ENCODE measurements at places on chromosomes 1 and 21.
A peak's percentile ranks its signal among the peaks of the same experiment; 100 is the strongest.

DNA sequence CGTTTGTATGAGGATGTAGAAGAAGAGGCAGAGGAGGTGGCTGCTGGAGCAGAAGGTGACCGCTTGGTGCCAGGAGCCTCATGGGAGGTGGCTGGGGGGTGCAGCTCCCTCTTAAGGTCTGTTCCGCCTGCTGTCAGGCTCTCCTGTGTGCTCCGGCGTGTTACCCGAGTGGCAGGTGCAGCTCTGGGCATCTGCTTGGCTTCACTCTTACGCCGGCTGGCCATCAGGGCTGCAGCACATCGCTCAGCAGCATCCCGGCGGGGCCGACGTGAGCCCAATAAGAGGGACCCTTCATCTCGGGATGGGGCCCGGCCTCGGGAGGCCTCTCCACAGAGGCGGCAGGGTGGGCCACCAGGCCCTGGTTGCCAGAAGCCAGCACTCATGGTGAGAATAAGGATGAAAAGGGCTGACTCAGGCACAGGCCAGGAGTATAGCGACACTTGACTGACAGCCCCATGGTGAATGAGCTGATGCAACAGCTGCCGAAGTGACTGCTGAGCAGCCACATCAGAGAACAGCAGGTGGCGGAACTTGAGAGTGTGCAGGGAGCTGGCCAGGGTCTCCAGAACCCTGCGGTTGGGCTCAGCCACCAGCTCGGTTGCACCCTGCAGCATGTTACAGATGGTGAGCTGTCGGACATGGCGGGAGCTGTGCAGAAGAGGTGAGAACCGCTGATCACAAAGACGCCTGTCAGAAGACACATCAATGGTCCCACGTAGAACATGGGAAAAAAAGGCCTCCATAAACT, 17.5 kb downstream of the LRRC41 start:
- DNase-seq: peak; percentile 22

GRCh38 chr1:111754984-111755330, 744 bp upstream of the DDX20 start:
- peak; percentile 43 for DNase-seq

DNA sequence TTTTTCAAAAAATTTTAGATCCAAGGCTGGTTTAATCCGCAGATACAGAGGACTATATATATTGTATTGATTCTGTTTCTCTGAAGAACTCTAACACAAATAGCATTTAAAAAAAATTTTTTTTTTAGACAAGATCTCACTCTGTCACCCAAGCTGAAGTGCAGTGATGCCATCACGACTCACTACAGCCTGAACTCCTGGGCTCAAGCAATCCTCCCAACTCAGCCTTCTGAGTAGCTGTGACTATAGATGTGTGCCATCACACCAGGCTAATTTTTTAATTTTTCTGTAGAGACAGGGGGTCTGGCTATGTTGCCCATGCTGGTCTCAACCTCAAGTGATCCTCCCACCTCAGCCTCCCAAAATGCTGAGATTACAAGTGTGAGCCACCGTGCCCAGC, 3.0 kb downstream of the ANKRD45 start:
- DNase-seq: no peak

GRCh38 chr1:210754878-210755665, 378.9 kb downstream of the KCNH1 start:
- DNase-seq: no peak

- peak; percentile 49 for DNase-seq
Observed at GRCh38 chr1:167935216-167936067, 1.0 kb upstream of the DCAF6 start.

DNA sequence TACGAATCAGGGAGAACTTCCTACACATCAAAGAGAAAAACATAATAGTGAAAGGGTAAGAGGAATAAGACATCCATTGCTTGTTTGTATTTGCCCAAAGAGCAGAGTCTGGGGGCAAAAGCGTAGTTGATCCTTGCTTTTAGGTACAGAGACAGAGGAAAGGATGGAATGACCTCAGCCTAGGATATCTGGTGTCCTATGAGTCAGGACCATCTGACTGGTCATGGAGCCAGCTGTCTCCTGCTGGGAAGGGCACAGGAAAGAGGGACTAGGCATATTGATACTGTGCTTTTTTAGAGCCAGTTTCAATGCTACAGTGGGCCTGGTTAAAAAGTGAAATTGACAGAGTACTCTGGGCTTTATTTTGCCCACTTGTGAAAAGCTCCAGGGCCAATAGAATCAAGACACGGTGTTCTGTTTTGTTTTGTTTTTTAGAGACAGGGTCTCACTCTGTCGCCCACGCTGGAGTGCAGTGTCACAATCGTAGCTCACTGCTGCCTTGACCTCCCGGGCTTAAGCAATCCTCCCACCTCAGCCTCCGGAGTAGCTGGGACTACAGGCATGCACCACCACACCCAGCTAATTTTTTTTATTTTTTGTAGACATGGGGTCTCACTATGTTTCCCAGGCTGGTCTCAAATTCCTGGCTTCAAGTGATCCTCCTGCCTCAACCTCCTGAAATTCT, 3.2 kb downstream of the PLEKHO1 start:
- DNase-seq: no peak

DNA sequence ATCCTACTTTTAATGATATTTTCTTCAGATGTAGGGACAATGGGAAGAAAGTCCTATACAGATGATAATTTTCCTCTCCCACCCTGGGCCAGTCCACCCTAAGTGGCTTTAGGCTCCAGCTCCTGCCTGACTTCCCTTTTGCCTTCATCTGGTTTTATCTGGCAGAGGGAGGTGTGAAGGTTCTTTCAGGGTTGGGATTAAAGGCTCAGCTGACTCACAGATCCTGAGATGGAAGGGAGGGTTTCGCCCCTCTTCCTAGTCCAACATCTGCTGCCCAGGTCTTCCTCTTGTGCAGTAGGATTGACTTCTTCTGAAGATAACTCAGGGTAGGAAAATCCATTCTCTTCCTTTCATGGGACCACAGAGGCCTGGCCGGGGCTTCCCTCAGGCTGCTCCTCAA, 362.4 kb upstream of the KAZN start:
- DNase-seq: no peak

- DNase-seq: peak; percentile 34
Observed at GRCh38 chr21:35925497-35925896, 134.8 kb downstream of the SETD4 start.

GRCh38 chr1:162056043-162056442, 13.4 kb upstream of the NOS1AP start:
- peak; percentile 29 for DNase-seq

DNA sequence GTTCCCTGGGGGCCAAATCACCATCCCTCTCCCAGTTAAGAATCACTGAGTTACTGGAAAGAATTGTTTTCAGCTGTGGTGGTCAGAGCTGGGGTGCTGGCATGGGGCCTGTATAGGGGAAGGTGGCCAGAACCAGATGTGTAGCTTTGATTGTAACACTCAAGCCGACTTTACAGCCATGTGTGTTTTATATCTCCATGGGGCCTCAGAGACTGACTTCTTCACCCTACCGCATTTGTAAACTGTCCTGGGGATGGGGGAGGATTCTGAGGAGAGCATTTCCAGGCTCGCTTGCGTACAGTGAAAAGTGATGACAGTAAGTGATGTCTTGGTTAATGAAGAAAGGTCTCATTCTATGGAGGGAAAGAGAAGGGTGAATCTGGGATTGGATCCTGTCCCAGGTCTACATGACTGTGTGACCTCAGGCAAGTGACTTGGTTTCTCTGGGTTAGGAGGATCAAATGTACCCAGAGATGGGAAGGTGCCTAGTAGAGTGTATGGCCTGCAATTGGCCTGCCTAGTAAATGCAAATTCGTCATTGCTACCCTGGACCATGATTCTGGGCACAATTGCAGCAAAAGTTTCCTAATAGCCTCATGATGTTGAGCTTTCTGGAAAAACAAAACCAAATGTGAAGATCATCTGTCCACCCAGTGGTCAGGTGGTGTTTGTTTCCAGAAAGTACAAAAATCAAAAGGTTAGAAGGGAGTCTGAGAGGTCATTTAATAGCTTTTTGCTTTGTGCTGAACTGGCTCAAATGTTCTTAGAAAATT, 49.7 kb upstream of the RCC2 start:
- DNase-seq: no peak

DNA sequence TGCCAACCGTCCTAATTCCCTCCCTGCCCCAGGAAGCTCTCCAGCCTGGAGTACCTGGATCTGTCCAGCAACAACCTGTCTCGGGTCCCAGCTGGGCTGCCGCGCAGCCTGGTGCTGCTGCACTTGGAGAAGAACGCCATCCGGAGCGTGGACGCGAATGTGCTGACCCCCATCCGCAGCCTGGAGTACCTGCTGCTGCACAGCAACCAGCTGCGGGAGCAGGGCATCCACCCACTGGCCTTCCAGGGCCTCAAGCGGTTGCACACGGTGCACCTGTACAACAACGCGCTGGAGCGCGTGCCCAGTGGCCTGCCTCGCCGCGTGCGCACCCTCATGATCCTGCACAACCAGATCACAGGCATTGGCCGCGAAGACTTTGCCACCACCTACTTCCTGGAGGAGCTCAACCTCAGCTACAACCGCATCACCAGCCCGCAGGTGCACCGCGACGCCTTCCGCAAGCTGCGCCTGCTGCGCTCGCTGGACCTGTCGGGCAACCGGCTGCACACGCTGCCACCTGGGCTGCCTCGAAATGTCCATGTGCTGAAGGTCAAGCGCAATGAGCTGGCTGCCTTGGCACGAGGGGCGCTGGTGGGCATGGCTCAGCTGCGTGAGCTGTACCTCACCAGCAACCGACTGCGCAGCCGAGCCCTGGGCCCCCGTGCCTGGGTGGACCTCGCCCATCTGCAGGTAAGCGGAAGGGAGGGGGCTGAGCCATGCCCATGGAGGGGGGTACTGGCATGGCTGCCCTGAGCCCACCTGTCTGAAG, 16.5 kb downstream of the PODN start:
- DNase-seq: no peak

DNA sequence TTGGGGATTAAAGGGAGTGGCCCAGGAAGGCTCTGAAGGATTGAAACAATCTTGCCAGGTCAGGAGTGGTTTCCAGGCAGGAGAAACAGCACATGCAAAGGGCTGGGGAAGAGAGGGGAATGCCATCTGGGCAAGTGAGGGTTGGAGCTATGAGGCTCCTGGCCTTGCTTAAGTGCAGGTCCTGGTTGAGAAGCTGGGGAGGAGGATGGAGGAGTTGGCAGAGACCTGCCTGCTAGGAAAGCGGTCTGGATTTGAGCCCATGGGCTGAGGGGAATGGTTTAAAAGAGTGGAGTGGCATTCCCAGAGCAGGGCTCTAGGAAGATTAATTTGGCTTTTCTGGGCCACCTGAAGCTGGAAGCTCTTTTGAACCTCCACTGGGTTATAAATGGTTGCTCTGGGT, 9.2 kb downstream of the IGSF21 start:
- DNase-seq: no peak

GRCh38 chr1:111619635-111620440, at the start of gene RAP1A:
RAP1A (plus strand) TSS chr1:111619789; CDS start chr1:111691361, 71,572 bp downstream.
- DNase-seq: peak; percentile 81

DNA sequence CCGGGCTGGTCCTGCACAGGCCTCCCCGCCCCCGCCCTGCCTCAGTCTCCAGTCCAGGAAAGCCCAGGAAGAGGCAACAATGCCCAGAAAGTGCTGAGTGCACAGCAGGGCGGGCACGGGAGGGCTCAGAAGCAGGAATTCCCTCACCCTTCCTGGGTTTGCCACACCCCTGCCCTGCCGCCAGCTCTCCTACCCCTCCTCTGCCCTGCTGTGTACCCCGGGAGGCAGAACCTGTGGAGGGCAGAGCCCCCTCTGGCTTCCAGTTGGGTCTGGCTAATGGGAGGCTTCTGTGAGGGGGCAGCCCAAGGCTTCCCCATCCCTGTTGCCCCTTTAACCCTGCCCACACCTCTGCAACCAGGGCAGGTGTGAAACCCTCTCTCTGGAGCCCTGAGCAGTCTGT, 47.5 kb upstream of the CSF3R start:
- DNase-seq: no peak

- no peak for DNase-seq
Observed at GRCh38 chr1:53559391-53559815, 100.2 kb downstream of the DMRTB1 start.

DNA sequence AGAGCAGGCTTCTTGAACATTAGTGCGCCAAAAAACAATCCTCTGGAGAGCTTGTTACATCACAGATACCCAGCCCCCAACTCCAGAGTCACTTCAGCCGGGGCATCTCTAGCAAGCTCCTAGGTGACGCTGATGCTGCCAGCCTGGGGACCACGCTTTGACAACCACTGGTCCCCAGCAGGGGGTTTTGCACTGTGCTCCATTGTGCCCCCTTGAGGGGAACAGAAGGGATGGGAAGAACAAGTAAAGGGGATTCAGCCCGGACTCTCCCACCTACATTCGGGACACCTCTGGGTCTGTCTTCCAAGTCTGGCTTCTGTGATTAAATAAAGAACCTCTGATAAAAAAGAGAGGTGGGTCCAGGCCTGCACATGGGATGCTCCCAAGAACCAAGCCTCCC, 60.4 kb downstream of the ATP5PO start:
- DNase-seq: no peak

- DNase-seq: no peak
Observed at GRCh38 chr1:143625886-143626285, 345.9 kb downstream of the FAM72C start.

DNA sequence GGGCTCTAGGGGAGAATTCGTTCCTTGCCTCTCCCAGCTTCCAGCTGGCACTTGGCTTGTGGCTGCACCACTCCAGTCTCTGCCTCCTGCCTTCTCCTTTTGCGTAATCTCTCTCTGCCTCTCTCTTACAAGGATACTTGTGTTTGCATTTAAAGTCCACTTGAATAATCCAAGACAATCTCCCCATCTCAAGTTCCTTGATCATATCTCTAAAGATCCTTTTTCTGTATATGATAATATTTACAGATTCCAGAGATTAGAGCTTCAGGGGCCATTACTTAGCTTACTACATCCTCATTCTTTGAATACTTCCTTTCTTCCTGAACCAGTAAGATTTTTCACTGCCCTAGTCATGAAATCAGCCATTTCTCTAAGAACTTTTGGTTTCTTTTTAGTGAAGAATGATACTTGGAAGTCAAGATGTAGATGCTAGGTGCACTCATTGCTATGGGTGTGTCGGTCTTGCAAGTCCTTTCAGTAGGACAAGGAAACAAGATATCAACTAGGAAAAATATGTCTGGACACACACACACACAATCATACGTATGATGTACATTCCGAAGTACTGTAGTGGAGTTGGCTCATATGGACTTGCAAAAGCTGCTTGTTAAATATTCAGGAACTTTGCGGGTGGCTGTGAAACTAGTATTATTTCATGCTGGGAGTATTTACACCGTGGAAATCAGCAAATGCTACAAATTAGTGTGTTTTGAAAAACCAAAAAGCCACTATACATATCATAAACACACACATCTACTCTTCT, 20.8 kb upstream of the RLF start:
- DNase-seq: peak; percentile 43

DNA sequence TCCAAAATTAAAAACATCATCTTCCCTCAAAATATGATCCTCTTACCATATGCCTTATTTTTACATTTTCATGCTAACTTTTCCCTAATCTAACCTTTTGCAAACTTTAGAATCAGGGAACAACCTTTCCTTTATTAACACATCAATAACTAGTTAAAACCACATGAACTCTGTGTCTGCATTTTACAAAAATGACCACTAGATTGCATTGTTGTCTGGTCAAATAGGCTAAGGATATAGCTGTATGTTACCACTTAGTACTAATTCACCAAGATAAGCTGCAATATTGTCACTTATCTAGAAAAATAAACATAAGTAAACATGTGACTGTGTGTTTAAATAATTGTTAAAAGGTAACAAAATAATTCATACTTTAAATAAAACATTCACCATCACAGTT, 82.3 kb downstream of the DENND1B start:
- peak; percentile 18 for DNase-seq

Data from MV-4-11 (cell line).